ENCODE measurements at places on chromosomes 1 and 21. TPM values are rescaled to one million over a fixed set of nuclear protein-coding genes. Genes with fewer than 3 reads are reported as not detected.

SPRR2D gene
- not detected for total RNA-seq

CD1E gene
- not detected for total RNA-seq

GRCh38 chr21:43323244-43324005, 103.5 kb downstream of the SIK1 start:
- DNase-seq: peak; percentile 75

- no peak for DNase-seq
Measured at GRCh38 chr1:91617285-91617765, 116.7 kb downstream of the CDC7 start.

- peak; percentile 46 for DNase-seq
Measured at GRCh38 chr1:23369335-23370013, at the start of gene ZNF436. Gene ZNF436, minus strand, starts transcription at chr1:23369836. Its CDS starts 1,831 bp downstream, at chr1:23368005.

DNA sequence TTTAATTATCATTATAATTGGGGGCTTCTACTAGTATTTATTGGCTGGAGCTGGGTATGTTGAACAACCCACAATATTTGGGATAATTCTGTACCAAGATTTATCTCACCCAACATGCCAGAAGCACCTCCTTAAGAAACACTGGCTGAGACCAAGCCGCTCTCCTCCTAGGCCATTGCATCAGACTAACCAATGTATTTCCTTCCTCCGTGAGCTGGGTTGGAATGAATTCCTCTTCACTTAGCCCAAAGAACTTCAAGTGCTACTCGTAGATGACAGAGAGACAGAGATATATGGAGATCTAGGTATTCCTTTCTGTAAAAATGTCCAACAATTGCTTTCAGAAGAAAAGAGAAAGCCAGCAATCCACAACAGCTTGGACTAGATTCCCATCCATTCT, 87.2 kb upstream of the ETS2 start:
- DNase-seq: no peak

DNA sequence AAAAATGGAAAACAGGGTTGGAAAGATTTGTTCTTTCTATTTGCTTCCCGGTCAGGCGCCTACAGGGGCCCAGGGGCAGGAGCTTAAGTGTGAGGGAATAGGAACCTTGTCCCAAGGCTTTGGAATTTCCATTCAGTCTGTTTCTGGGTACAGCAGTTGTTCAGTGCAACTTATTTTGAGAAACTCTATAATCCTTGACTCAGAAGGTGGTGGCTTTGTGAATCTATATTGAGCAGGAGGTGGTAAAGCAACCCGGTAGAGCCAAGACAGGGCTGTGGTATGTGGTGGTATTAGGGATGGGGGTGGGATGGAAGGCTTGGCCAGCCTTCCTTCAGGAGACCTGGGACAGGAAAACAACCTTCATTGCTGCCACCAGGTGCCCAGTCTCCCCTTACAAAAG, 20.0 kb downstream of the GJA5 start:
- DNase-seq: no peak

MAGI3 gene
- 31.8 TPM for total RNA-seq

AKT3 gene
- total RNA-seq: 249 TPM

MIGA1 gene
- total RNA-seq: 24.1 TPM

DNA sequence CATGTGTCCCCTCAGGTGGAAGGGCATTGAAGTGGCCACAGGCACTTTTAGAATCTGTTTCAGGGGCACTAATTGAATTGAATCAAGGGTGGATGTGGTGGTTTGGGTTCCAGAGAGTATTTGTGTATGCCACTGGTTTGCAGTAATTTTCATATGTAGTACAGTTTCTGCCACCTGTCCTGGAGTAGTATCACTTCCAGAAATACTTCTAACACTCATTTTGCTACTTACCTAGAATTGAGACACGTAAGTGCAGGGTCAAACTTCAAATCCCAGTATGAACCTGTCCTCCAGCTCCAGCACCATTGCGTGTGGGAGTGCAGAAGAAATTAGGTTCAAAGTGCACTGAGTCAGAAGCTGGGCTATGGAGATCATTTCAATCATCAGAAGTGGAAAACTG, 26.8 kb downstream of the RSPH1 start:
- DNase-seq: no peak

DNA sequence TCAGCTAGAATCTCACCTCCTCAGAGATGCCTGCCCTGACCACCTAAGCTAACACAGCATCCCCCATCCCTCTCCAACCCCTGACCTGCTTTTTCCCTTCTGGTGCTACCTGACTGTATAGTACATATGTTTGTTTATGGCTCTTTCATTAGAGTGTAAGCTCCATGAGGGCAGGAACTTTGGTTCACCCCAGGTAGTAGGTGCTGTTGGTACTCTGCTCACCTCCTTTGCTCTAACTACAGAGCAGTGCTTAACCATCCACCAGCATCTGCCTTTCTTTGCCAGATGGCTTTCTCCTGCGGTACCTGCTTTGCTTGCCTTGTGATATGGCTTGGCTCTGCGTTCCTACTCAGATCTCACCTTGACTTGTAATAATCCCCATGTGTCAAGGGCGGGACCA, 18.7 kb upstream of the BLACAT1 start:
- DNase-seq: no peak

PRR9 gene
- total RNA-seq: not detected

GRCh38 chr1:154325583-154326545, 539 bp downstream of the ATP8B2 start:
- DNase-seq: peak; percentile 66

DNA sequence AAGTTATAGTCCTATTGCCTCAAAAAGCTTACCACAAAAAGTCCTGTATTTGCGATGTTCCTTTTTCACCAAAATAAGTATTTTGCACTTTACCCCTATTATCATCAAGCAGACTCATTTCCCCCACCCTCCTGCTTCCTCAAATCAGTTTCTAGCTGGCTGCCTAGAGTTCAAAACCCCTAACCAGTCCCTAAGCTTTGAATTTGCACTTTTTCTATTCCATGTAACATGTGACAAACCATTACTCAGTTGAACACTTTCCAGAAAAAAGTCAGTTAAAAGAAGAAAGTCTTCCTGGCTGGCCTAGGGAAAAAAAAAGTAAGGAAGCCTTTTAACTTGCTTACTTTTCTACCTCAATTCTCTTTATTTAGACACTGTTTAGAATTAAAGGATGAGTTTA, 8.2 kb downstream of the CEP170 start:
- no peak for DNase-seq

DNA sequence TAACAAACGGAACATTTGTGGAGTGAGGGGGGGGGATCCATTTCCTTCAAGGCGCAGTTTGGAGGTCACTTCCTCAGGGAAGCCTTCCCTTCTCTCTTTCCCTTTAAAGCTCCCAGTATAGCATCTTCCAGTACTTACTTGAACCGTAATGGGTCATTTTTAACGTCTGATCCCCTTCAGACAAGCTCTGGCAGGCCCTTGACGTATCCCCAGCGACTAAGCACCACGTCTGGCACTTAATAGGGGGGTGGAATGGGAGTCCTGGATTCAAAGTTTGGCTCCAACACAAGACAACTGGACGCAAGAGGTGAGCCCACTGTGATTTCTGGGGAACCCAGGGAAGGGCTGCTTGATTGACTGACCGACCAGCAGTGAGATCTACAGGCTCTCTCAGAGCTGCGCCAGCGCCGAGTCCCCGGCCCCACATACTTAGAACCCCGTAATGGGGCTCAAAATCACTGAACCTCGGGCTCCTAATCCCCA, 441 bp downstream of the YARS1 start:
- DNase-seq: peak; percentile 20

- no peak for DNase-seq
Measured at GRCh38 chr1:46421739-46422138, 27.6 kb downstream of the FAAH start.

CFAP74 gene
- total RNA-seq: 0.41 TPM

GRCh38 chr1:179089827-179090482, 8.1 kb downstream of the TOR3A start:
- no peak for DNase-seq

- no peak for DNase-seq
Measured at GRCh38 chr1:89547563-89548116, 23.0 kb downstream of the LRRC8B start.

DNA sequence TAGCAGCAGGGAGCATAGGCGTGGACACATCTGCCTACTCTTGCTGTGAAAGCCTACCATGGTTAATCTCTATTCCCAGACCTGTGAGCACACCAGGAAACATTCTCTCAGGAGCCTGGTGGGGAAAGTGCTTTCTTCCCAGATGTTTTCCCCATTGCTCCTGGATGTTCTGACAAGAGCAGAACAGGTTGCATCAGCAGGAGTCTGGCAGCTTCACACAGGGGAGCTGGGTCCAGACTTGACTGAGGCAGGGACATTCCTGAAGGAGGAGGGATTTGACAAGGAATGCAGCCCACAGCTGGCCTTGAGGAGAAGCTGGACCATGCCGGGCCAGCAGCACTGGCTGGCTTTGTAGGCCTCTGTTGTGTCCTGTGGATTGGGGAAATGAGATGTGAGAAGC, 21.0 kb upstream of the ARTN start:
- no peak for DNase-seq

FCGR2B gene
- total RNA-seq: 0.41 TPM

PPIE gene
- 25.3 TPM for total RNA-seq

DNA sequence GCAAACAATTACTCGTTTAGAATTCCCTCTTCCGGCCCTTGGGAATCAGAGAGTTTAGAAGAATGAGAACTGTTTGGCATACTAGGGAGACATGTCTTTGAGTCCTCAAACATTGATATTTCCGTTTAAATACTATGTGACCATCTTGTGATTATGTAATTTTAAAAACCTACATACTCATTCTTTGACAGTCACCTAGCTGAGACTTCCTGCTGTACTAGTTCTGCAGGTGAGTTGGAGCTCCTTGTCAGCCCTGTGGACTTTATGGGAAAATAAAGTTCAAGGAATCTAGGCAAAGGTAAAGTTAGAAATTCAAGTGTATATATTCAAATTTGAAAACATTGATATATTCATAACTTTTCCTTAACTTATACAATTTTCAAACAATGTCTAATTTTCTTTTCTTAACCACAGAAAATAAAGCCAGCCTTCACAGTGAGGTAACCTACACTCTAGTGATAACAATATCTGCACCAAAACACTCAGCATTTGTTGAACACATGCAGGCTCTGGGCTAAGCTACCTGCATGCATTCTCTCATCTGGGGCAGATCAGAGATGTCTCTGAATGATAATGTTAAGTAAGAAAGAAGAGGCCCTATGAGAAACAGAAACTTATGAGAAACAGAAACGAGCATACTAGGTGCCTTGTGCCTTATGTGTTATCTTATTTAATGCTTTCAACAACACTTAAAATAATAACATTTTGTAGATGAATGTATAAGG, 67.0 kb upstream of the BACE2 start:
- DNase-seq: no peak

PKNOX1 gene
- 23.2 TPM for total RNA-seq

- no peak for DNase-seq
Measured at GRCh38 chr21:44856131-44856530, 17.4 kb downstream of the PTTG1IP start.

DNA sequence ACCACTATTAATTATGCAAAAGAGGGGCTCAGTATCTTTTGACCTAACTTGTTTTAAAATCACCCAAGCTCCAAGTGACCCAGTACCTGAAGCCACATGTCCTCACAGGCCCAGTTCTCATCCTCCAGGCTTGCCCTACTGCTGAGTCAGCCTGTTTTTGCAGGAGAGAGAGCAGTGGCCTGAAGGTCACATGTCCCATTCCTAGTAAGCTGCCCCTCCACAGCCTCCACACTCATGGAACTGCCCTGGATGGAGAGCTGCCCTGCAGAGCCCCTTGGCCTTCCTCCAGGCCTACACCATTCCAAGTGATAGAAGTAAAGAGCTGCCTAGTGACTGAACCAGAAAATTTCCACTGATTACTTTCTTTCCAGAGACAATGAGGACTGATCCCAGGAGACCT, 139.8 kb upstream of the ST6GALNAC5 start:
- DNase-seq: no peak

GRCh38 chr21:41877901-41878830, 978 bp downstream of the PRDM15 start:
- DNase-seq: peak; percentile 49

DNA sequence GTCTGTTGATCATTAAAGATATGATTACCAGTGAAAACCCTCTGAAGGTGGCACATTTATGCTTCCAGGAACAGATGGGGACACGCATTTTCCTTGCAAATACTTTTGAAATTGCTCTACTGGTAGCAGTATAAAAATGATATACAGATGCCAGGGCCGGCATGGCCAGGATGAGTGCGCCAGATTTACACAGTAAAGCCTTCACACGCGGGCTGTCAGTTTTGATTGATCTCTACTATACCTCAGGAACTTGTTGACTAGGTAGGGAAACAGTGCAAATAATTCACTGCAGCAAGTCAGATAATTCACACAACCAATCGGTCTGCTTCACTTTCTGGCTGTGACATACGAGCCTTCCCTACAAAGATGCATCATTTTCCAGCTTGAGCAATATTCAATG, 123.2 kb upstream of the BARHL2 start:
- DNase-seq: no peak

CHRM3 gene
- 39.1 TPM for total RNA-seq

DNA sequence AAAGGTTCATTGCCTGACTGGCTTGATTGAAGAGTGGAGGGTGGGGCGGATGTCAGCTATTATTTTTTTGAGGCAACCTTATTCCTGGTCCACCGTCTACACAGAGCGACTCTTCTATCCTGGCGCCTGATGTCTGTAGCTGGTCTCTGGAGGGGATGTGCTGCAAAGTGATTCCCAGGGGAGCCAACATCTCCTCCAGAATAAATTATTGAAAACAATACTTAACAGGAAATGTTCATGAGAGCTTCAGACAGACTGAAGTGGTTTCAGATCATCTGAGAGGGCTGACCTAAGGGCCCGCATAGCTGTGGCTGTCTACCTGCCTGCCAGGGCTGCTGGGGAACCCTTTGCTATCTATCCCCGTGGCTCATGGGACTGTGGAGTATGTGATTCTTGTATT, 66.7 kb downstream of the TEX35 start:
- DNase-seq: no peak

C8A gene
- total RNA-seq: not detected

PDZK1IP1 gene
- total RNA-seq: not detected

GRCh38 chr1:186884251-186884650, 55.5 kb downstream of the PLA2G4A start:
- DNase-seq: no peak

DNA sequence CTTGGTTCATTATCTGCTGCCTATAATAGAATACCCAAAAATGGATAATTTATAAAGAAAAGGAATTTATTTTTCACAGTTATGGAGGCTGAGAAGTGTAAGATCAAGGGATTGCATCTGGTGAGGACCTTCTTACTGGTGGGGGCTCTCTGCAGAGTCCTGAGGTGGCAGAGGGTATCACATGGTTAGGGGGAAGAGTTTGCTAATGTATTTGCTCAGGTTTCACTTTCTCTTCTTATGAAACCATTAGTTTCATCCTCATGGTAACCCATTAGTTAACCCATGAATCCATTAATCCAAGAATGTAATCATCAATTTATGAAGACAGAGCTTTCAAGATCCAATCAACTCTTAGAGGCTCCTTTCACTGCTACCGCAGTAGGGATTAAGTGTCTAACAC, 120.6 kb downstream of the DNM3 start:
- no peak for DNase-seq

GRCh38 chr1:43763497-43763973, 56.2 kb downstream of the ST3GAL3 start:
- DNase-seq: peak; percentile 73

DNA sequence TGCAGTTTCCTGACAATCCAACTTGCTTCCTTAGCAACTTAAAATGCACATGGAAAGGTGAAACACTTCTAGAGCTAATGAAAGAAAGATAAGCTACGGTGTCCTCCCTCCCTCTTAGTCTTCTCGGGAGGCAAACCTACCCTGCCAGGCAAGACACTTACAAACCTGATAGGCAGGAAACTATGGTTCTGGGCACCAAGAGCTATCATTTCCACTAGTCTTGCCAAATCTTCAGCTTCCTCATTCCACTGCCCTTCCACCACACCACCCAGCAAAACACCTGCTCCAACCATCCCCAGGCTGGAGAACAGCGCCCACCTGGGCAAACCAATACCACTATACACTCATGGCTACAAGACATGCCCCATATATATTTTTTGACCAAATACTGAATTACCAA, 15.2 kb downstream of the NDC1 start:
- no peak for DNase-seq

All from frontal cortex (tissue), 4 donors.